Stimulated activated CD4-positive, alpha-beta T cell treated with anti-CD3 and anti-CD28 coated beads, Interleukin-1b, Interleukin-23, amount 100 ng/mL, for 1 hour (primary cell): ENCODE measurements at places on chromosomes 4 and X.

DNA sequence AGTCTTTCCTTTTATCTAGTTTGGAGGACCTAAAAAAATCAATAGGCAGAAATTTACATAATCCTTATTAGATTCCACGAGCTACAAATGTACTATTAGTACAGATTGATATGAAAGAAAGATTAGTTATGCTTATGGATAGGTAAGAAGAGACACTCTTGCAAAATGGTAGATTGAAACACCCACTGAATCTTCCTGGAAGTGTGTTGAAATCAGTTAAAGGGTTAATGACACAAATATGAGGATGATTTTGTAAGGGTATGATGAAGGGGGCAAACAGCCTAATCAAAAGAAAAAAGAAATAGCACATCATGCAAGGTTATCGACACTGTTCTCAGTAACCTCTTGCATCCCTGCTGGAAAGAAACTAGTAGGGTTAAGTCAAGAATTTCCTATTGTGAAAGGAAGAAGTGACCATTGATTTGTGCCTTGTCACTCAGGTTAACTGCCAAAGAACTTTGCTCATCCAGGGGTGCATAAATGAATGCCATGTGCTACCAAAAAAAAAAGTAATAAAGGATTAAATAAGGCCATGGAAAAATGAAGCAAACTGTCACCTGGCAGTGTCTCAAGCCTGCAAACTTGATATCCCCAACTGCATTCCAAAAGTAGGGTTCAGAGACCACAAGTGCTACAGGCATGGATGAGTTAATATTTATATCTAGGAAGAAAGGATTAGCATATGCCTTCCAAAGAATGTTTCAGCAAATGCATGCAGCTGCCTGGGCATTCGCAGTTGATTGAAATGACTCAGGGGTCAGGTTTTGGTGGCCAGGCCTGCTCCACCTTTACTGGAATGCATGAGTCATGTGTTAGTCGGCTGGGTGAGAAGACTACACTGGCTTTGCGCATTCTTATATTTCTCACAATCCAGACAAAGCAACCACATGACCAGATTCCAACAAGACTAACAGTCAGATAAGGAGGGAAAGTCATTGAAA, 78.3 kb upstream of the ATXN3L start:
- no peak for DNase-seq

GRCh38 chr4:5638316-5638715, 70.0 kb downstream of the EVC2 start:
- no peak for DNase-seq

GRCh38 chrX:15679246-15679645, 14.6 kb upstream of the CLTRN start:
- no peak for DNase-seq

- no peak for DNase-seq
Observed at GRCh38 chr4:154872198-154872597, 91.1 kb downstream of the RBM46 start.
